ENCODE measurements at places on chromosomes 3 and 15.

GRCh38 chr3:180882115-180882514 is 30.4 kb upstream of the FXR1 start:
- no peak for DNase-seq

DNA sequence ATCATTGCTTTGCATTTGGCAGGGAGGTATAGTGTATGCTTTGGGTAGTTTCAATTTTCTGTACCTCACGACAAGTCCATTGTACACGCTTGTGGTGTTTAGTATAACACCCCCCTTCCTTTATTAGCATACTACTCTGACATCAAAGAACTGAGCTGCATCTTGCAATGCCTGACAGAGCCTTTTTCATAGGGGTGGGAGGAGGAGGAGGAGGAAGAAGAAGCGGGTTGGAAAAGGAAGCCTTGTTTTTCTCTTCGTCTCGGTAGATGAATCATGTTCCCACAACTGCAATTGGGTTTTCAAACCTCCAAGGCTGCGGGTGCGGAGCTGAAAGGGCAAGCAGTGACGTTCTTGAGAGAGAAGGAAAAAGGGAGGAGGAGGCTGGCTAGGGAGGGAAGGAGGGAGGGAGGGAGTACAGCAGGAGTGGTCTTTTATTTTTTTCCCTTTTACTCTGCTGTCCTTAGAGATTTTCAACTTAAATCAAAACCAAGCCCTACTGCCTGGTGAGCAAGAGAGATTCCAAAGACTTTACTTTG is 175.7 kb downstream of the KLHL25 start:
- no peak for DNase-seq

DNA sequence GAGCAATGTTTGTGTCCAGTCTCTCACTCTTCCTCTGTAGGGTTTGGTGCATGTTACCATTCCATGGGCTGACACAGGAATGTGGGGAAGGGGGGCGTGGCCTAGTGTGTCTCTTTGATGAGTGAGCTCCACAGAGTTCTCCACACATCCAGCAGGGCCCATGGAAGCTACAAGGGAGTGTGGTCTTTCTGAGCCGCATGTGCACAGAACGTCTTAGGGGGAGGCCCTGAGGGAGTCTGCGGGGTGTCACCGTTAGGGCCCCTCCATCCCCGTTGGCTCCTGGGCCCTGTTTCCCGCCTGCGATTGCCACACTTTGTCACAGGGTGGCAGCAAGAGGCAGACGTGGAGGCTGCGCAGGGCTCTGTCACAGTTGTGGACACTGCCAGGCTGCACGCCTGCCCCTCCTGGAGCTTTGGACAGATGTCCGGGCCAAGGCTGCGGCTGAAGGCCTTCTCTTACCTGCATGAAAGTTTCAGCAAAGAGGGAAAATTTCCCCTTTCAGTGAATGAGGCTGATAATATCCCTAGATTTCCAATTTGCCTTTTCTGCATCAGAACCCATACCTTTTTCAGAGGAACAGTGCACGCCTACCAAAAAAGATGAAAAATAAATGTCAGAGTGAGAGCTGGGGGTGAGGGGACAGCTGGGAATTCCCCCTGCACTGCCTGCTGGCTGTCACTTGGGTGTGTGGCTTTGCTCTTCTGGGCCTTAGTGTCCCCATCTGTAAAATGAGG is 24.3 kb downstream of the CACNA2D3 start:
- peak; percentile 19 for DNase-seq

DNA sequence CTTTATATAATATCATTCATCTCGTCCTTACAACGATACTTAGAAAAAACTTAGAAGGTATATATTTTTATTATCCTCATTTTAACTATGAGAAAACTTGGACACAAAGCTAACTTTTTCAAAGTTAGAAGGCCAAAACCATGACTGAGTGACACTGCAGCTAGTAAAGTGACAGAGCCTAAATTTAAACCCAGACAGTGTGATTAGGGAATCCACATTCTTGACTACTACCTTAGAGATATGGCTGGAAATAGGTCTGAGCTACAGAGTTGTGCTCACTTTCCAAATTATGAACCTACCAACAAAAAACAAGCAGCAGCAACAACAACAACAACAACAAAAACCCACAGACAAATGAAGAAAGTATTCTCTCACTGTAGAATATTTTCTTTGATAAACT is 236.2 kb downstream of the SCAPER start:
- no peak for DNase-seq

DNA sequence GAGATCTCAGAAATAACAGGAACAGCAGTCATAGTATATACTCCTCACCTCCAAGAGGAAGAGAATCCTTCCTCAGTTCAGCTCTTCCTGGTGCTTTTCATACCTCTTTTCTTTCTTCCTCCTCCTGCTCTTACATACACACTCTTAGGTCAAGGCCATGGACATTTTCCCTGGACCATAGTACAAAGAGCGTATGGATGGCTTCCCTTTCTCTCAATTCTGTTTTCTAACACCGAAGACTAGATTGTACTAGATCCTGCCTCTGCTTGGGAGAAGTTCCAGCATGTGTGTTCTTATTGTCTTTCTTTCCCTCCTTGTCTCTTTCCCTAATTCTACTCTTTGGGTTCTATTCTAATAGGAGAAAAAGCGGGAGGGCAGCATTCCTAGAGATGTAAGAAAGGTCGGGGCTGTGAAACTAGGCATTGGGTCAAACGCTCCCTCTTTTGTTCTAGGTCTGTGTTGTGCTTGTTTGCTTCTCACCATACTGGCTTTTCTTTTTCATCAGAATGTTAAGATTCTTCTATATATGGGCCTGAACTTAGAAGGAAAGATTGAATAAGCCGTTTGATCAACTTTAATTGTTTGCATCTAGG is 77.4 kb downstream of the VPS8 start:
- no peak for DNase-seq

DNA sequence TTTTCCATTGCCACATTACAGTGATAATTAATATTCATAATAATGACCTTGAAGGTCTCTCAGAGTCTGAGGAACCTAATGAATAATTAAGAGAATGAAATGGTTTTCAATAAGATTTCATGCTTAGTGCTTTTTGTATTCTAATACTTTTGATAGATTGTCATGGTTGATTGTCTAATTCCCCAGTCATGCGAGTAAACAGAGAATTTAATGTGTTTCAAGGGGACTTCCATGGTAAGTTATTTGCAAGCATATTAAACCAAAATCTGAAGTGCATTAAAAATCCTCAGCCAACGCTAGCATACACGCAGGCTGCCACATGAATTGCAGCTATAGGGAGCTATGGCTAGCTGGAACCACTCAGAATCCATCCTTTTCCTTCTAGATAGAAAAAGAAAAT is 18.9 kb upstream of the ANO10 start:
- no peak for DNase-seq

DNA sequence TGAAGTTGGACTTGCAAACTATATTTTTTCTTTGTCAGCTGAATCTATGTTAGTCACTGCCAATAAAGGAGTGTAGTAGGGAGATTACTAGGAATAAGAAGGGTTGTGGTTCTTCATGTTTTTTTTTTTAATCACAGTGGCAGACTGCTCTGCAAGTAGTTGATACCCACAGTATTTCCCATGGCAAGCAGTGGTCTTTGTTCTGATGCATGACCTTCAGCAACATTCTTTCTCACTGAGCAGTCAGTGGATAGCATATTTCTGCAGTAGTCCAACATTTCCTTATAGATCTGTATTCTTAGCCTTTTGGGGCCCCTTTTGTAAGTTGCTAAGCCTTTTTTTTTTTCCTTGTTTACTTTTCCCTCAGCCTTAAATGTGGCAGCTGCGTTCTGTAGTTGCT is 151.1 kb downstream of the DOCK3 start:
- no peak for DNase-seq

DNA sequence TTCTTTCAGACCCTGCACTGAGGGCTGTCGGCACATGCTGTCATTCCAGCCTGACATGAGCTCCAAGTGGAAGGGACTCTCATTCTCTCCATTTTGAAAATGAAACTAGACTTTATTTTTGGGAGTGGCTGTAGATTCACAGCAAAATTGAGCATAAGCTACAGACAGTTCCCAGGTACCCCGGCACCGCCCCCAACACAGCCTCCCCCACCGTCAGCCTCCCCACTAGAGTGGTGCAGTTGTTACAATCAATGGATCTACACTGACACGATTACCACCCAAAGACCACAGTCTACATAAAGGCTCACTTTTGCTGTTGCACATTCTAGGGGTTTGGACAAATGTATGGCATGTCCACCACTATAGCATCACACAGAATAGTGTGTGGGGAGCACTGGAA is 29.5 kb upstream of the FGD5 start:
- DNase-seq: no peak

DNA sequence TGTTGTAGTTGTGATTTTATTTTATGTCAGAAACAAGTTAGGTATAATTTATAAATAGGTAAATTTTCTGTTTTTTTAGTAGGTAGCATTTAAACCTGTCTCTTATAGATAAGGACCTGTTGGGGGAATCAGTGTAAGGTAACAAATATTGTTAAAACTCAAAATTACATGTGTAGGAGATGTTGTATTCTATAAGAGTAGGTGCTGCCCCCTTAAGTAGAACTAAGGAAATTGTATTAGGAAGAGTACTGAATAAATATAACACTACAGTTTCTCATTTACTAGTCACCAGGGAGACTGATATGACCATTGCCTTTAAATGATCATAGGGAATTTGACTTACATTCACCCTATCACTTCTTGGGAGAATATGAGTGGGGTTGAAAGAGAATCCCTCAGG is 31.2 kb downstream of the SLC25A36 start:
- no peak for DNase-seq

GRCh38 chr3:114285648-114286230 is 8.1 kb upstream of the TIGIT start:
- no peak for DNase-seq

- no peak for DNase-seq
Measured at GRCh38 chr3:80618295-80619256, 850.8 kb upstream of the ROBO1 start.

- no peak for DNase-seq
Measured at GRCh38 chr3:121488628-121489027, 57.2 kb downstream of the POLQ start.

DNA sequence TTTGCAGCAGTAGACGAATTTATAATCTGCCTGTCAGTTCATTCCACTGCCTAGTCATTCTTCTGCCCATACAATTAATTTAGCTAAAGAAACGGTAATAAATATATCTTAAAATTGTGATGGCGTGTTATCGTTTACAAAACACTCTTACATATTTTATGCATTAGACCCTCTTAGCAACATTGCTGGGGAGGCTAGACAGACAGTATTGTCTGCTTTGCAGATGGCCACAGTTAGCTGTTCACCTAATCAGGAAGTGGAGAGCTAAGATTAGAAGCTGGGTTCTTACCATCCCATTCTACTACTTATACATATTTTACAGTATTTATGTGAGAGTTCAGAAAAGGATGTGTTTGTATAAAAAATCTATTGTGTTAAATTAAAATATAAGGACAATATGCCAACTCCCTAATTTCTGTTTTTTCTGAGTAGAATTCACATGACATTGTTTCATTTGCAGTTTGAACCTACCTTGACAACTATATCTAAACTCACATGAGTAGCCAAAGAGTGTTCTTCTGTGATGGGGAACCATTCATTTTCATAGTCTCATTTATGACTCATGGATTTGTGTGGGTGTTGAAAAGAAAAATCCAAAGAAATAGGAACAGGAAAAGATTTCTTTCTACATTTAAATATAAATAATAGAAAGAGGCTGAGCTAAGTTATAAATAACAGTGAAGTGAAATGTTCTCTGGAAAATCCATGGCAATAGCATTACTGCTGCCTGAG is 41.7 kb upstream of the C3orf80 start:
- DNase-seq: no peak

- DNase-seq: no peak
Measured at GRCh38 chr3:38121832-38122461, 15.0 kb downstream of the ACAA1 start.

GRCh38 chr3:38165722-38166387 is 518 bp downstream of the OXSR1 start:
- no peak for DNase-seq

DNA sequence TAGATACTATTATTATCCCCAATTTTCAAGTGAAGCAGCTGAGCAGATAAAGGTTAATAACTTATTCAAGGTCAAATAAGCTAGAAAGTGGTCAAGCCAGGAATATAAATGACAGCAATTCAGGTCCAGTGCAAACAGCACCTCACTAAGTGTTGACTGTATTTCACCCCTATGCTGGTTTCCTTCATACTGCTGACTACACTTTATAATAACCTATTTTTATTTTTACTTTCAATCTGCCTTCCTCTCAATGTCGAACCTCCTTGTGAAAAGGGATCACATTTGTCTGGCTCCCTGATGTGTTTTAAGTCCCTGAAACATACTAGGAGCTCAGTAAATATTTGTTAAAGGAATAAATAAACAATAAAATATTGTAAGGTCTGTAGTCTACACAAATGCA is 146.1 kb downstream of the NAALADL2 start:
- no peak for DNase-seq

DNA sequence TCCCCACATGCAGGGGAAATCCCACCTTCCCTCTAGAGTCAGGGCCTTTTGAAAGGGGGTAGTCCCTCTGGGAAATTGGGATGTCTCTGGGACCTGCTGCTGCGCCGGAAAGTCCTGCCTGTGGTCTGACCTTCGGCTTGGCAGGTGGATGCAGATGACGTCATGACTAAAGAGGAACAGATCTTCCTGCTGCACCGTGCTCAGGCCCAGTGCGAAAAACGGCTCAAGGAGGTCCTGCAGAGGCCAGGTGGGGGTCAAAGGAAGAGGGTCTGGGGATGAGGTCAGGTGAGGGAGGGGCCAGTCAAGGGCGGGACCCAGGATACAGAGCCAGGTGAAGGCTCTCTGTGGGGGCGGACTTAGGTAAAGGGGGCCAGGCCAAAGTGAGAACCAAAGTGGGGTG is 16.2 kb downstream of the PTH1R start:
- no peak for DNase-seq

DNA sequence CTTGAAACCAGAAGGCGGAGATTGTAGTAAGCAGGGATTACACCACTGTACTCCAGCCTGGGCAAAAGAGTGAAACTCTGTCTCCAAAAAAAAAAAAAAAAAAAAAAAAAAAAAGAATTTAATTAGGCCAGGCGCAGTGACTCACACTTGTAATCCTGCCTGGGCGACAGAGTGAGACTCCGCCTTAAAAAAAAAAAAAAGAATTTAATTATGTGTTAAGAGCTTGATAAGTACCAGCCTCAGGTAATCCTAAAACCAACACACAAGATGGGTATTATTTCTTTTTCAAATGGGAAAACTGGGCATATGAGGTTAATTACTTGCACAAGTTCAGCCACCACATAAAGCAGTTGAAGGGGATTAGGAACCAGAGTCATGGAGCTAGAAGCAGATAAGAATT is 49.0 kb downstream of the PBRM1 start:
- DNase-seq: no peak

GRCh38 chr3:128550113-128550440 is 57.1 kb upstream of the GATA2 start:
- no peak for DNase-seq
